ENCODE measurements at places on chromosomes 1 and 21.
A peak's percentile ranks its signal among the peaks of the same experiment; 100 is the strongest.

DNA sequence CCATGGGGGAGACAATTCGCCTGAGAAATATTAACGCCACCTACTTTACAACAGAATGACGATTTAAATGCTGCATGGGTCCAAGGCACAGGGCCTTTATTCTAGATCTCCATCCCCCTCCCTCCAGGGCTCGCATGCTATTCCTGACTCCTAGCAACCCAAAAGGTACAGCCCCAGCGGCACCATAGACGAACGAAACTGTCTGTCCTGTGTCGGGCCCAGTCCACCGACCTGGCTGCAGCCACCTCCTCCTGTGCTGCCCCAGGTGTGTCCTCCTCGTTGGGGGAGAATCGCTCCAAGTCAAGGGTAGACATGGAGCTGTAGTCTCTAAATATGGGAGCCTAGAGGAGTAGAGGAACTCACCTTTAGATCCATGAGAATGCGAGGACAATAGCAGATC, 196.5 kb downstream of the TOMM20 start:
- no peak for DNase-seq

- DNase-seq: no peak
Measured at GRCh38 chr21:44455524-44456213, 359 bp downstream of the LRRC3 start.

- DNase-seq: no peak
Measured at GRCh38 chr1:199283794-199284193, 645.0 kb downstream of the PTPRC start.

- DNase-seq: no peak
Measured at GRCh38 chr1:40107290-40107959, 10.4 kb upstream of the PPT1 start.

DNA sequence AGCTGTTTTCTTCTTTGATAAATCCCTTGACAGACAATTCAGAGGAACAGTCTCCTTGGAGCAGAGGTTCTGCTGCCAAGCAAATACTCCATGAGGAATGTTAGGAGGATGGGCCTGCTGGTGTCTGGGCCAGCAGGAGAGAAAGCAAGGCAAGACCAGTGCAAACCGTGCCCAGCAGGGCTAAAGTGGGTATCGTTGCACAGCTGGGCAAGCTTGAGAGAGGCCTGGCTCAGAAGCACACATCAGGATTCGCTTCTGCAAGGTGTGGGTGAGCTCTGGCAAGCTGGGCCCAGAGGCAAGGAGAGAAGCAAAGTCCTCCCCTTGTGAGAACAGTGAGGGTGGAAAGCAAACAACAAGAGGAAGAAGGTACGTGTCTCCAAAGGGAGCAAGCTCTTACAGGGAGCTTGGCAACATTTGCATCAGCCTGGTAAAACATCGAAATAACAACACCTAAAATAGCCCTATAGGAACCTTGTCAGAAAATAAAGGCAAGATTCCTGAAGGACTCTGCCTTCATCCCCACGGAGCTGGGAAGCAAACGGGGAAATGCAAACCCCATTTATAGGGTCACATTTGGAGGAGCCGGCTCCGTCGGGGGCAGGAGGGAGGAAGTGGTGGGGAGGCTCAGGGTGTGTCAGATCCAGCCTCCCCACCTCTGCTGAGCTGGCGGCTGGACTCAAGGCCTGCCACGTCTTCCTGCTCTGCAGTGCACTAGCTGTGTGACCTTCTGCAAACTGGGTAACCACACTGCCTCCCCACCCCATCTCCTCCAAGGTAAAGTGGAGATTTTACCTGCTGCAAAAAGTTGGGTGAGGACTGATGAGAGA, 62.3 kb upstream of the HIVEP3 start:
- DNase-seq: peak; percentile 13

DNA sequence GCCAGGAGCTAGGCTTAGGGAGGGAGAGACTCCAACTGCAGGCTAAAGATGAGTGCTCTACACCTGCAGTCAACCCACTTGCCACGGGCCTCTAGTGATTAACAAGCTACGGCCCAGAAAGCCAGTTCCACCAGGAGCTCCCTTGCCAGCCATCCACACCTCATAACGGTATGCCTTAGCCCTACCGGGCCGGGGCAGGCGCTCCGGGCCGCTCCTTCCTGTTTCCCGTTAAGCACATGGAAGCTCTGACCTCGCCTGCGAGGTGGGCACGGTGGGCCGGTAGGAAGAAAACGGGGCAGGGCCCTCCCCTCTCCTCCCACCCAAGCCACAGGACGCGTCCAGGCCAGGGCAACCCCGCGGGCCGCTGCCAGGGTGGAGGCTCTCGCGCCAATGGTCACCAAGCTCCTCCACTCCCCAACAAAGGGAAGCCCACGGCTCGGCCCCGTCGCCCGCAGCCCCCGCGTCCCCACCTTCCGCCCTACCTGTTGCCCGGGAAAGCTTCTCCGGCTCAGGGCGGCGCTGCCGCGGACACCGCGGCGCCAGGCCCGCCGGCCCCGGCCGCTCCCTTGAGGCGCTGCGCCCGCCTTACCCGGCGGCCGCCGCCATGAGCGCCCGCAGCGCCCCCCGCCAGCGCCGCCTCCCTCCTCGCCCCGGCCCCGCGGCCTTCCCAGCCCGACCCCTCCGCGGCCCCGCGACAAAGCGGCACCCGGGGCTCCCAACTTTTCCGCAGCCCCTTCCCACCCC, 627 bp downstream of the CERS2 start:
- DNase-seq: no peak

DNA sequence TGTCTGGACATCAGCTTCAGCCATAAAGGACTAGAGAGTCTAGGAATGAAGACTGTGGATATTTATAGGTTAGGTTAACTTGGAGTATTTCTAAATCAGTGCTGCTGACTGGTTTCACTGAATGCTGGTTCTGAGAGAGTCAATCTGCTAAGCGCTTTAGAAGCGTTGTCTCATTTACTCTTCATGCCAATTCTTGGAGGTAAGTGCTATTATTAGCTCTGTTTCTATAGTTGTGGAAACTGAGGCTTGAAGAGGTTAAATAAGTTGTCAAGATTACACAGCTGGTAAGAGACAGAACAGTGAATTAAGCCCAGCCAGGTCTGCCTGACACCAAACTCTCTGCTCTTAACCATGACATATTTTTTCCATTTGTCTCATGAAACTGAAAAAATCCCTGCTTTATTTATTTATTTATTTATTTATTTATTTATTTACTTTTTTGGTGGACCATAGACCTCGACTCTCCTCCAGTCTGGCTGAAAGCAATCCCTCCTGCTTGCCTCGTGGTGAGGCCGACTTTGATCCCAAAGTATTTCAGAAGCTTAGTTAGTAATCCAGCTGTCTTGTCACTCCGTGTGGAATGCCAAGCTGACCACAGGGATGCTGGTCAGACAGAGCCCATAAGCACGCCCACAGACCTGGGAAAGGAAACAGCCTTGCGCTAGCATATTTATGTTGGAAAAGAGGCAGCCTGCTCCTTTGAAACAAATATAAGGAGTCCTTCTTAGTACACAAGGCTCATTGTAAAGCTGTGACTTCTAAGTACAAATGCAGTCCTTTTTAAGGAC, 16.9 kb downstream of the NTMT2 start:
- peak; percentile 44 for DNase-seq

DNA sequence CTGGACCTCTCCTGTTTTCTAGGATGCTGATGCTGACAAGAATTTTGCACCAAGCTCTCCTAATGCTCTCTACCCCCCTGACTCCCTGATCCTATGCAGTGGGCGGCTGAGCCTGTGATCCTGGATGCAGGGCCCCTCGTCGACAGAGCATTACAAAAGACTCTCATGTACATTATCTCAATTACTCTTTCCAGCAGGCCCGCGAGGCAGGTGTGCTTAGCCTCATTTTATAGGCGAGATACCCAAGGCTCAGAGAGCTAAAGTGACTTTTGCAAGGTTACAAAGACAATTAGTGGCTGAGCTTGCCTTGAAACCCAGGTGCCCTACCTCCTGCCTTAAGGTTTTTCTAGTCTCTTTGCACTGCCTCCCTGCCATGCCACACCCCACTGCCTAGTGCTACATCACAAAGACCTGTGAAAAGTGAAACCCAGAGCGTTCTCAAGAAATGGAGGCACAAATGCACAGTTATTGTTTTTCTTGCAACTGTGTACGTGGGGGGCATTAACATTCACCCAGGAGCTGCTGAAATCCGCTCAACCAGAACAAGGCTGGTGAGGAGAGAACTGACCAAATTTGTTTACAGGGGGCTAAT, 10.0 kb upstream of the C8A start:
- DNase-seq: no peak

DNA sequence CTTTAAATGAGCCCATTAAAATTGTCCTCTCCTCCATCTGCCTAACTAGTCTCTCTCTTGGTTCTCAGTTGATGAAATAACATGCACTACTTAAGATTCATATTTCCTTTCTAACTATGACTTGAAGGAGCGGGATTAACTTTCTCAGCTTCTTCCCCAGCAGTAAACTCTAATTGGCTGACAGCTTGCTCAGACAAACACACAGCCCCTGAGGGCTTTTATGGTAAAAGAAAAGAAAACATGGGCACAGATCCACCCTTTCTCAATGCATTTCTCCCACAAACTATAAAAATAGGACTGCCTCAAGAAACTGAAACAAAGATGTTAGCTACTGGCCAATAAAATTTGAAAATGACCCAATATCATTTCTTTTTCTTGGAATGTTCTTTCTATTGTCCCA, 703.1 kb downstream of the ADGRL2 start:
- DNase-seq: no peak

DNA sequence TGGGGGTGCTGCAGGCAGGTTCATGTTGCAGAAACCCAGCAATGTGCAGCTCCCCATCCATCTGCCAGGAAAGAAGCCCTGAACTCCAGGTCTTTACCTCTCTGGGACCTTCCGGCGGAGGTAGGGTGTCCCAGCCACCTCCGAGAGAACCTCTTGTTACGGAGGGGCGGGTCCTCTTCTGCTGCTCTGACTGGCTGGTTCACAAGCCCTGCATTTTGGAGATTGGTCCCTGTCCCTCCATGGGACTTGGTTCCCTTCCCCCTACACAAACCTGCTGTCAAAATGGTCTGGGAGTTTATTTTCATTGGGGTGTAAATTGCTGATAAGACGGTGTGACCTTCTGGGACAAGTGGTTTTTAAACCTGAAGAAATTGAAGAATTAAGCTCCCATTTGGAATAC, 8.0 kb upstream of the CELSR2 start:
- DNase-seq: no peak

GRCh38 chr1:76075877-76076276, 1.3 kb downstream of the ST6GALNAC3 start:
- no peak for DNase-seq

GRCh38 chr21:36384885-36385232, 333 bp upstream of the CHAF1B start:
- no peak for DNase-seq

DNA sequence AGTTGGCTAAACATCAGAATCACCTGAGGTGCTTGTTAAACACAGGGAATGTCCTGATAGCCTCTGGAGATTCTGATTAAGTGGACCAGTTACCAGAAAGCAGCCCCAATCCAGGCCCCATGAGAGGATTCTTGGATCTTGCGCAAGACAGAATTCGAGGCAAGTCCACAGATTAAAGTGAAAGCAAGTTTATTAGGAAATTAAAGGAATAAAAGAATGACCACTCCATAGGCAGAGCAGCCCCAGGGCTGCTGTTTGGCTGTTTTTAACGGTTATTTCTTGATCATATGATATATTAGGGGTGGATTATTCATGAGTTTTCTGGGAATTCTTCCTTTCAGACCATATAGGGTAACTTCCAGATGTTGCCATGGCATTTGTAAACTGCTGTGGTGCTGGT, 176.2 kb downstream of the ROR1 start:
- no peak for DNase-seq

- DNase-seq: no peak
Measured at GRCh38 chr1:228898582-228898992, 163.3 kb downstream of the RHOU start.

- DNase-seq: no peak
Measured at GRCh38 chr1:61182049-61182448, 99.7 kb downstream of the NFIA start.

- DNase-seq: no peak
Measured at GRCh38 chr1:234529950-234530237, 50.9 kb upstream of the TARBP1 start.

DNA sequence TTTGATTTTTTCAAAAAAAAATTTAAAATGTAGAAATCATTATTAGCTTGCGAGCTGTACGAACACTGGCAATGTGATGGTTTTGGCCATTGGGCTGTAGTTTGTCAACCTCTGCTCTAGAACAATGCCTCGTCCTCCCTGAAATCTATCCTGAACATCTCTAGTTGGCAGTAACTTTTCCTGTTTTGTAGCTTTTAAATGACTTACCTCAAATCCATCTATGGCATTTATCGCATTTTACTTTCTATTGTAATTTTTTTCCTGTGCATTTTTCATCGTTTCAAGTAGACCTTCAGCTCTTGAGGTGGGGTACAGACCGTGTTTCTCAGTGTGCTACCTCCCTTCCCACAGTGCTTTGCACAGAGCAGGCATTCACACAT, 30.4 kb upstream of the A3GALT2 start:
- no peak for DNase-seq

GRCh38 chr1:213119794-213120193, 68.8 kb downstream of the RPS6KC1 start:
- no peak for DNase-seq
